Esophagus squamous epithelium (tissue), 5 donors: ENCODE measurements at places on chromosomes 11 and 22. TPM values are rescaled to one million over a fixed set of nuclear protein-coding genes. Genes with fewer than 3 reads are reported as not detected.

DNA sequence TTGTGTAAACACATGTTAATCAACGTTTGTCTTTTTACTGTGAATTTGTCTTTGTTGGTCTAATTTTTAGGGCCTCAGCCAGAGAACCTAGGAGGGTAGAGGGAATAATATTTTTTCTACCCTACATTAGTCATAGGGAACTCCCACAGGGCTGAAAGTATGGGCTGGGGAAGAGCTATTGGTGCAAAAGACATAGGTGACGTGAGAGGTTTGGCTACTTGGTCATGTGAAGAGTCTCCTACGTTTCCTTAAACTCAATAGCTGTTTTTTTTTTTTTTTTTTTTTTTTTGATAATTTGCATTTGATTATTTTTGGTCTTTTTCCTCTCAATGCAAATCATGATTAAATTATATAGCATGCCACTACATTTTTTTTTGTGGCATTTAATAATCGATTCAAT is 15.9 kb upstream of the MMP7 start:
- no peak for DNase-seq

- no peak for DNase-seq
Measured at GRCh38 chr11:9385327-9385899, 961 bp downstream of the IPO7 start.

- DNase-seq: no peak
Measured at GRCh38 chr22:17866127-17866526, 91.9 kb upstream of the BID start.

DNA sequence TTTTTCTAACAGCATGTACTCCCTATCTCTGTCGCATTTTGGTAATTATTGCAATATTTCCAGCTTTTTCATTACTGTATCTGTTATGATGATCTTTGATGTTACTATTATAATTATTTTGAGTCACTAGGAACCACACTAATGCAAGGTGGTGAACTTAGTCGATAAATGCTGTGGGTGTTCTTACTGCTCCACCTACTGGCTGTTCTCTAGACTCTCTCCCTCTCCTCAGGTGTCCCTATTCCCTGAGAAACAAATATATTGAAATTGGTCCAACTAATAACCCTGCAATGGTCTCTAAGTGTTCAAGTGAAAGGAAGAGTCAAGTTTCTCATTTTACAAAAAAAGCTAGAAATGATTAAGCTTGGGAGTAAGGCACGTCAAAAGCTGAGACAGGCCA is 10.5 kb downstream of the ARL14EP start:
- DNase-seq: no peak

- DNase-seq: no peak
Measured at GRCh38 chr22:49534386-49534785, 293.3 kb downstream of the BRD1 start.

DNA sequence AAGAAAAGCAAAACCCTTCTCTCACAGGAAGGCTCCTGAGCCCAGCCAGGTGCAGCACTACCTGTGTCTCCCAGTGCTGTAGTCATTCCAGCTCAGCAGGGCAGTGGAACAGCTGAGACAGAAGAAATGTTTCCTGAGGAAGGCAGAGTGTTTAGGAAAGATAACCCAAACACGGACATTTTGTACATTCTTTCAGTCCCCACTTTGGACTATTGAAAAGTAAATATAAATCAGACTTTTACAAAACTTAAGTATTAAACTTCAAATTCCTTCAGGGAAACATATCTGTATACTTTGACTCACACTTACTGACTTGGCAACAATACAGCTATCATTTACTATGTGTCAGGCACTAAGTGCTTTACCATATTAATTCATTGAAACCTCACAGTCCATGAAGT is 40.4 kb downstream of the RRAS2 start:
- DNase-seq: no peak

DNA sequence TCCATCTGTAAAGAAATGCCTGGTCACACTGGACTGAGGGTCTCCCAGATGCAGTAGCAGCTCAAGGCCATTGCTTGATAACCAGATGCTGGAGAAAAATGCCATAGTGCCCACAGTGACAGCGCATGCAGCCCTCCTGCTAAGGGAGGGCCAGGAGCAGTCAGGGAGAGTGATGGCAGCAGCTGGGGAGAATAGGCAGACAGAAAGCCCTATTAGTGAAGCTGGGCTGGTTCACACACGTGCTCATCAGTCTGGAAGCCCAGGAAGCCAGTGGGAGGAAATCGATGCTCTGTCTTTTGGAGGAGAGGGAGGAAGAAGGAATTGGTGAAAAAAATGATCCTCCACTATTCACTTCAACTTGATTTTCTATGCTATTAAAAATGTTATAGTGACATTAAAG is 82.9 kb downstream of the OSBP2 start:
- no peak for DNase-seq

DNA sequence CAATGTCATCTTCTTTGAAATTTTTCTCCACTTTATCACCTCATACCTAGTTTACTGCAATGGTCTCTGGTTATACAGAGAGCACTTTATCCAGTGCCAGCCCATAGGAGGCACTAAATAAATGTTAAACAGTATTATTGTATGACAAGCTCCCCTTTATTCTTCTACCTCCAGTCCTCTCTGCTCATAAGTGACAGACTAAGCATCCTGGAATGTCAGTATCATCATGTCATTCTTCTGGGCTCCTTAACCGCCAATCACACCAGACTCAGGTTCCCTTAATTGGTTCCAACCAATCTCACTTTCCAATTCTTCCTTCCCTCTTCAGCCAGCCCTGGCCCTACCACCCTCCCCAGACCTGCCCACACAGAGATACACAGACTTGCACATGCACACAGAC is 93.1 kb downstream of the RPL27A start:
- DNase-seq: no peak

GRCh38 chr11:103453915-103454709 is 344.9 kb downstream of the DYNC2H1 start:
- no peak for DNase-seq

GRCh38 chr11:13119941-13120520 is 110.9 kb downstream of the RASSF10 start:
- no peak for DNase-seq

DNA sequence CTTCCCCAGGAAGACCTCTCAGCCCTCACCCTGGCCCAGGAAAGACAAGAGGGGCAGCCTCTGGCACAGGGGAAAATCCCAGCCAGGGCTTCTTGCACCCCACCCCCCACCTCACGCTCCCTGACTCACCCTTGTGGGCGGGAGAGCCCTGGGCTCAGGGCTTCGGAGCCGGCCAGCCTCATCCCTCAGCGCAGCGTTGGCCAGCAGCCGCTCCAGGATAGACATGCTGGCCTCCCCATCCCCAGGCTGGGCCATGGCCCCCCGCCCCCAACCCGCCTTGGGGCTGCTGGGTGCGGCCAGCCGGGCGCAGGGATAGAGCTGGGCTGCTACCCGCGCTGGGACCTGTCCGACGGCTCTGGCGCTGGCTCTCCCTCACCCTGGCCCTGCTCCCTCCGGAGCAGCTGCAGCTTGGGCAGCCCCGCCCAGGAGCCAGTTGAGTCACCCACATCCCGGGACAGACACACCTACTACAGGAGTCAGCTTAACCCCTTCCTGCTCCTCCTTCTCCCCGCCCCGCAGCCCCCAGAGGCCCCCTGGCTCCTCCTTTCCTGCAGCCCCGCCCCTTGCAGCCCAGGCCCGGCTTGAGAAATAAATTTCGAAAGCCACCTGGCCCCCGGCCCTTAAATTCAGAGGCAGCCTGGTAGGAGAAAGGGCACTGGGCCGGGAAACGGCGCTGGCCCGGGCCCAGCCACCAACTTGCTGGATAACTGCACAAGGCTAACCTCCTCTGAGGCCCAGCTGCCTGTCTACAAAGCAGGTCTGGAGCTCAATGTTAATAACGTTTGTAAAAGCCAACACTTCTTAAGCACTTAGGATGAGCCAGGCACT is 13.4 kb downstream of the TNKS1BP1 start:
- peak; percentile 40 for DNase-seq

GRCh38 chr11:122440811-122441665 is 214.5 kb upstream of the UBASH3B start:
- no peak for DNase-seq

DNA sequence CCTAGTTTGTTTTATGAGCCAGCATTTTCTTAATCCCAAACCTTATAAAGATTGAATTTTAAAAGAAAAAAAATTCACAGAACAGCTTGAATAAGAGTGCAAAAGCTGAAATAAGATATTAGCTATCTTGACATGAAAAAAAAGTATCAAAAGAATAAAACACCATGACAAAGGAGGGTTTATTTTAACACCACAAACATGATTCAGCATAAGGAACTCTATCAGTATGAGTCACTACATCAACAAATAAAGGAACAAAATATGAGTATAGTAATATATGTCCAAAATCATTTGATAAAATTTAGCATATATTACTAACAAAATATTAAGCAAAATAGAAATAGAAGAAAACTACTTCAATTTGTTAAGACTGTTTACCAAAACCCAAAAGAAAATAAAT is 9.6 kb upstream of the LMO1 start:
- DNase-seq: no peak

GRCh38 chr22:36492109-36492508 is 10.7 kb upstream of the TXN2 start:
- DNase-seq: no peak

DNA sequence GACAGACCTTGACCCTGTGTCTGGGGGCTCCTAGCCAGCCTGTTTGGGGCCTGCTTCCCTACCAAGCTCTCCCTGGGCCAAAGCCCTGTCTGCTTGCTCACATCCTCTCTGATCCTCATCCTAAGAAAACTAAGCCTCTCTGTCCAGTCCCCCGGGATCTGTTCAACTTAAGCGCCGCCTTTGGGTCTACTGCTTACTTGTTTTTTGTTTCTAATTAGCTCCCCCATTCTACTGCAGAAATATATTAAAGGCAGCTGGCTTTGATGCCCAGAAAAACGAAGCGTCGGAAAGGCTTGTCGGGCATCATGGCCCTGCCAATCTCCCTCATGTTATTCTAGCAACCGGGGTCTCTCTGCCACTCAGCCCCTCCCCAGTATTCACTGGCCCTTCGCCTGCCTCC is 3.4 kb downstream of the DSCAML1 start:
- no peak for DNase-seq

GRCh38 chr11:63873311-63873710 is 34.4 kb downstream of the MARK2 start:
- no peak for DNase-seq

GRCh38 chr22:22414266-22414665 is 94.3 kb downstream of the ZNF280B start:
- DNase-seq: no peak

DNA sequence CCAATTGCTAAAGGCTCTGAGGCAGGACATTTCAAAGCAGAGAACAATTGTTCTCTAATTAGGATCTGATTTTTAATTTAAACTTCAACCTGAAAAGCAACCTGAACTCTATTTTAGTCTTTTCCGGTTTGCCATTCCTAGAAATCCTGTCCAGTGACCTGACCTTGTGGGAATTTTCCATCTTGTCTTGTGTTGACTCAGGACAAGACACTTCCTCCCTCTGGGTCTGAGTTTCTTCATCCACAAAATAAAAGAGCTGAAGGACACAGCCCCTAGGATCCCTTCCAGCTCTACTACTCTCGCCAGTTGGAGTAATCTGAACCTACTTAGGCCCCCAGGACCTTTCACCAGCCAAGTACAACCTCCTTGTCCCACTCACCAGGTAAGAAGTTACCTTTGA is 66.5 kb upstream of the POU2AF1 start:
- DNase-seq: no peak

- no peak for DNase-seq
Measured at GRCh38 chr11:61752117-61752924, at the start of gene MYRF. Gene MYRF, plus strand, starts transcription at chr11:61752636. Its CDS starts 109 bp downstream, at chr11:61752745.

GRCh38 chr11:89458716-89459115 is 32.5 kb downstream of the NOX4 start:
- DNase-seq: no peak

- no peak for DNase-seq
Measured at GRCh38 chr22:48718818-48719500, 1108.7 kb downstream of the BRD1 start.

DNA sequence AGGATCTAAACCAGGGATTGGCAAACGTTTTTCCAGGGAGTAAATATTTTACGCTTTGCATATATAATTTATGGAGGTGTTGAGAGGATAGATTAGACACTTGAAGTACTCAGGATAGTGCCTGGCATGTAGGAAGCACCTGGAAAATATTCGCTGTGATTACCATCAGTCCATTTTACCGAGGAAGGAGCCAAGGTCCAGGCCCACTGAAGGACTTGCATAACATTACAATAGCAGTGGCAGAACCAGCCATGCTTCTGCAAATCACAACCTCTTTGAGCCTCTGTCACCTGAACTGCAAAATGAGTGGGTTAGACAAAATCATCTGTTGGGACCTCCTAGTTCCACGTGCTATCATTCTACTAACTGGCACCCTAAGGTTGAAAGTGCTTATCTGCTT is 5.4 kb downstream of the FUT4 start:
- DNase-seq: no peak

GRCh38 chr11:5818245-5818886 is 9.6 kb downstream of the OR52N2 start:
- DNase-seq: no peak

- DNase-seq: no peak
Measured at GRCh38 chr11:122832721-122833470, 5.4 kb upstream of the CRTAM start.

DNA sequence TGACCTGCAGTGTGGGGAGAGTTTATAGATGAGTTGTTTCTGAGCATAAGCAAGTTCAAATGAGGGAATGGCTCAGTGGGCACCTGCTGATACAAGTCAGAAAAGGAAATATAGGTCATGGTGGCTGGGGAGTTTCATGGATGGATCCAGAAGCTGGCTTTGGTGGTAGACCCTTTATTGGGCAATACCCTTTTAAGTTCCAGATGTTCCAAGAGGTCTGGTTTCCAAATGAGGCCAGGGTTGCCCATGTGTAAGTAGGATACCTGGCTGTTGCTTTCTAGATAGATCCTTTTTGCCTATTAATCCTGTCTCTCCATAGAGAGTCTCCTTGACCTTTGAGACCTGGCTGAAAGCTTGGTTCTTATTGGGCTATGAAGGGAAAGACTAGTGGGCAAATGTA is 2.2 kb downstream of the STIM1 start:
- DNase-seq: no peak

- no peak for DNase-seq
Measured at GRCh38 chr11:60905551-60906113, 753 bp downstream of the PRPF19 start.

- DNase-seq: no peak
Measured at GRCh38 chr11:108854346-108854745, 189.5 kb downstream of the DDX10 start.

- no peak for DNase-seq
Measured at GRCh38 chr11:34235189-34235588, 122.6 kb downstream of the ABTB2 start.

Gene OR51B6
- total RNA-seq: not detected

Gene NAALAD2
- not detected for total RNA-seq

Gene TECTA
- total RNA-seq: not detected

Gene PRR33
- not detected for total RNA-seq

Gene OR51B5
- not detected for total RNA-seq

Gene DCDC1
- not detected for total RNA-seq

Gene STT3A
- total RNA-seq: 89.7 TPM

Gene TEX54
- not detected for total RNA-seq

Gene NDUFV1
- 260 TPM for total RNA-seq

Gene DTX4
- 3.8 TPM for total RNA-seq

Gene SCN3B
- 3.4 TPM for total RNA-seq

Gene NPTXR
- 0.26 TPM for total RNA-seq

Gene SLC25A17
- total RNA-seq: 16.0 TPM

Gene APOL4
- total RNA-seq: 2.9 TPM

Gene PARVA
- total RNA-seq: 66.9 TPM

Gene GRIA4
- not detected for total RNA-seq

Gene ILK
- 62.3 TPM for total RNA-seq

Gene CASP5
- total RNA-seq: 0.48 TPM

Gene MOV10L1
- total RNA-seq: not detected

Gene UBQLN3
- total RNA-seq: not detected
